Adrenal gland (tissue), 19 donors: ENCODE measurements at places on chromosomes 5 and 9.

DNA sequence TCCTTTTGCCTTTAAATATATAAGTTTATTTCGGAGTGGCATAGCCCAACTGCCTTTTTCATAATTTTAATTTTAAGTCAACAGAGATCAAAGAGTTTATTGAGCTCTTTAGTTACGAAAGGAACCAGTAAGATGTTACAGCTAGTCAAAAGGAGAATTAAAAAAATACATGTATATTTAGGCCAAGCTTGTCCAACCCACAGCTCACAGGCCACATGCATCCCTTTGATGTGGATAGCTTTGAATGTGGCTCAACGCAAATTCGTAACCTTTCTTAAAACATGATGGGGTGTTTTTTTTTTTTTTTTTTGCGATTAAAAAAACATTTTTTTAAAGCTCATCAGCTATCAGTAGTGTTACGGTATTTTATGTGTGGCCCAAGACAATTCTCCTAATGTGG, 50.2 kb upstream of the IL31RA start:
- no peak for DNase-seq

DNA sequence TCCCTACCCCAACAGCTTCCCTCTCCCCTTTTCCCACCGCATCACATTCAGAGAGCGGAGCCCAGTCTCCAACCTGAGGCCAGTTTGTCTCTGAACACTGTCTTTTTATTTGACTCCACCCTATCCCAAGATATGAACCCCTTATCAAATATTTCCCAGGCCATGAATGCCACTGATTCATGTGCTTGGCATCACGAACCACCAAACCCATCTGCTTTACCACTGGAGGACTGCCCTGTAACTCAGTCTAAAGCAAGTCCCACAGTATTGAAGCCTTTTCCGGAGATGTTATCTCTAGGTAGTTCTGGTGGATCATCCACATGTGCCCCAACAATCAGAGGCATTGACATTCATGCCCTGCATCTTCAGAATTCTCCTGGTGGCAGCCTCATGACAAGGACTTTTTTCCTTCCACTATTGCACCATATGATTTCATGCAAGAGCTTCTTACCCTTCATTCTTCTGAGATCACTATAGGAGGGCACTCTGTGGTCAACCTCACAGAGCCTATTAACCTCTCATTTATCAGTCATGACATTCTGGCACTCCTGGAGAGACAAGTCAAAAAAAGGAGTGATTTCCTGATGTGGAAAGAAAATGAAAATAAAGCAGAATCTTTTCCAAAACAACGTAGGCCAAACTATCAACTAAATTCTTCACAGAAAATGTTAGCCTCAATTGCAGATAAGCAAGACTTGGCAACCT, 12.3 kb upstream of the SPATA31D4 start:
- DNase-seq, result no peak

DNA sequence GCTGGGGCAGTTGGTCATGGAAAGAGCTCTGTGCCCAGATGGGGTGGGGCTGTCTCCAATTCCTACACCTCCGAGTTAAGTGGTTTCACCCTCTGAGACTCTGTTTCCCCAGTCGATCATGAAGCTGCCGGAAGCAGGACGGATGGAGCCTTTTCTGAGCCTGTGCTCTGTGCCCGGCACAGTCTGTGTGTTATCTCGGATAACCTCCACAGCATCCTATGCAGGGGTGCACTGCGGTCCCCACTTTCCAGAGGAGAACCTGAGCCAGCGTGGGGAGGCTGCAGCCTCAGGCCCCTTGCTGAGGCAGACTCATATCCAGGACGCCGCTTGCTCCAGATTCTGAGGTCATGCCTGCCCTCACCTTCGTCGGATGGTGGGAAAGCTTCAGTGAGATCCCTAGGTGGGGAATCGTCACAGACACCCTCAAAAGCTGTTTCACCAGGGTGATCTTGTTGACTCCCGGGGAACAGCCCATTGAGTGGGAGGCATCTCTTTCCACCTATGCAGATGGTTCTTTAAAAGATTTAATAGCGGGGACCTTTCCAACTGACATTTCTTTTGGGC, 6.9 kb upstream of the COL5A1 start:
- DNase-seq, result no peak

- peak; percentile 86 for DNase-seq
Measured at GRCh38 chr9:89808756-89809181, 204.0 kb downstream of the GADD45G start.

DNA sequence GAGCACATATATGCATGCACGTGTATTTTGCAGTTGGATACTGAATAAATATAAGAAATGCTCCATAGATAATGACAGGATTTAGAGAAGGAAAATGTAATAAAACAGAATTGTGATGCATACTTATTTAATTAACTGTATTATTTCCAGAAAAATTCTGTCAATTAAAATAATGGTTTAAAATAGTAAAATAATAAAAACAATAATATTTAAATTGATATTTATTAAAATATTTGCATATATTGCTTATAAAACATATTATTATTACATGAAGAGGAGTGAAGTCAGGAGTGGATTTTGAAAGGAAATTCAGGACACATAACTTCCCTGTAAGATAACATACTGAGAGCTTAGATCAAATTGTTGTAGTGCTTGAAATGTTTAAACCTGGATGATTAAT, 21.4 kb upstream of the EDIL3 start:
- DNase-seq, result no peak

DNA sequence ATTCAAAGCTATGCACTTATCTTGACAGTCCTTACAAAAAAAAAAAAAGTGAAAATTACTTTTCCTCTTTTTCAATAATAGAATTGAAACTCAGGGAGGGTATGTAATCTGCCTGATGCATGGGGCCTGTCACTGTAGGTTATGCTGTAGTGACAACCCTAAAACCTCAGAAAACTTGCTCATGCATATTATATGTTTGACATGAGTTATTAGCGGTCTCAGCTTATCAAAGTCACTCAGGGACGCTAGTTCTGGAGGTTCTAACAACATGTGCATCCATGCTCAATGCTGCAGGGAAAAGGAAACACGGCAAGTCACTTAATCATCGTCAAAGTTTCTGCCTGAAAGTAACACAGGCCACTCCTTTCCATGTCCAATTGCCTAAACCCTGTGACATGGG, 78.4 kb upstream of the TMEM252 start:
- no peak for DNase-seq

DNA sequence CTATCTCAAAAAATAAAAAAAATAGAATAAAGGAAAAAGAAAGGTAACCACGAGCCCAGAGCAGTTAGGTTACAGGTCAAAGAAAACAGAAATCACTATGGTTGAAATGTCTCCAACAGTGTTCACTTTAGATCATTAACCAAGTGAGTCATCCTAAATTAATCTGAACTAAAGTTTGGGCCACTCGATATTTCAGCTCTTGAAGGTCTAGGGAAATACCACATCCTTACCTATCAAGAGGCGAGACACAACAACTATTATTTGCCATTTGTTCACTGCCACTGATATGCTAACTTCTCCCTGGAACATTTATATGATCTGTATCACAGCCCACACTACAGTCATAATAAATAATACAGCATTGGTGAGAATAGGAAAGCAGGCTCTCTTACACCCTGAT, 111.3 kb upstream of the NR5A1 start:
- DNase-seq, result no peak

DNA sequence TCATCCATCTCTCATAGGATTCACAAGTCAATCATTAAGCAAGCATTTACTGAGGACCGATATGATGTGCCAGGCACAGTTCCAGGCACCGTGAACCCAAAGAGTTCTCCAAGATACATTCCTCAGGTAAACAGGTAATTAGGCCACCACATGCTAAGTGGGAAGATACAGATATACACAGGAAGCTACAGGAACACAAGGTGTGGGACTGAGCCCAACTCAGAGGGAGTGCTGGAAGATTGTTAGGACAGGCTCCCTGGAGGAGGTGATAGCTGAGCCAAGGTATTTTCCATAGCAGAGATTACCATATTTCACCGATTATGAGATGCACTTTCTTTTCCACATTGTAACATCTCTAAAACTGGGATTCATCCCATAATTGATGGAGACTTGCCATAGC, 31.4 kb upstream of the RAI14 start:
- no peak for DNase-seq

- DNase-seq, result peak; percentile 93
Measured at GRCh38 chr9:128192601-128193371, 1.4 kb upstream of the CIZ1 start.

DNA sequence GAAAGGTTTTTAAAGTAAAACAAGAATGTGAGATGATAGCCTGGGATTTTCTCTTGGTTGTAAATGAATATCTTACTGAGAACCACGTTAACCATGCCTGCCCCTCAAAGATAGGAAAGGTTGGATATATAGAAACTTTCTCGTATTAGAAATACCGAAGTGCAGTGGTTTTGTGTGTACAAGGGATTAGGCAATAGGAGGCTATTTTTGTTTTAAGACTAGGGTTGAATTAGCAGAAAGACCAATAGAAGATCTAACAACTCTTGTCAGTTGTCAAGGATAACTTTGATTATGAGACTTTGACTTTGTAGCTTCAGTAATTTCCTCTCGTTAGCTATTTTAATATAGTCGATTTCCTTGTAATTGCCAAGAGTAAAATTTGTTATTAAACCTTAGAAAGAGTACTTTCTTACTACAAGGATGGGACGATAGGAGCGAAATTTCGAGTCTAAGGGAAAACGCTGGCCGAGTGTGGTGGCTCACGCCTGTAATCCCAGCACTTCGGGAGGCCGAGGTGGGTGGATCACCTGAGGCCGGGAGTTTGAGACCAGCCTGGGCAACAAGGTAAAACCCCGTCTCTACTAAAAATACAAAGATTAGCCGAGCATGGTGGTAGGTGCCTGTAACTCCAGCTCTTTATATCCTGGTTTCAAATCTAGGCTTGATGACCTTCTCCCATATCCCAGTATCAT, 838 bp downstream of the POLK start:
- no peak for DNase-seq

- no peak for DNase-seq
Measured at GRCh38 chr5:176188506-176189193, 49.6 kb upstream of the SIMC1 start.

GRCh38 chr5:173675287-173675996, 59.0 kb upstream of the BOD1 start:
- peak; percentile 74 for DNase-seq

- no peak for DNase-seq
Measured at GRCh38 chr5:143877196-143877595, 65.2 kb downstream of the HMHB1 start.

DNA sequence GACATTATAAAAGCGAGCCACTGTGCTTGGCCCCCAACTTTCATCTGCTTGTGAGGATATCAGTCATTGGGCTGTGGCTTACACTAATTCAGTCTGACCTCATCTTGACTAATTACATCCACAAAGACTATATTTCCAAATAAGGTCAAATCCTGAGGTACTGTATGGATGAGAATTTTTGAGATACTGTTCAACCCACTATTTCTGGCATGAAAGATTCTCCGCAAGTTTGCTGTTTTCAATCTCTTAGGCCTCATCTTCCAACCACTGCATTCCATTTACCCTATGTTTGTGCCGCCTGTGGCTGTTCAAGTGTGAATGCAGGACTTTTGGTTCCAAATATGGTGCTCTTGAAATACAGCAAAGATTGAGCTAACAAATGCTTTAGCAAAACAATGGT, 400.9 kb upstream of the SGCD start:
- DNase-seq, result no peak

GRCh38 chr5:80941496-80941895, 18.7 kb upstream of the RASGRF2 start:
- DNase-seq, result no peak

- no peak for DNase-seq
Measured at GRCh38 chr5:173720286-173720952, 104.0 kb upstream of the BOD1 start.

DNA sequence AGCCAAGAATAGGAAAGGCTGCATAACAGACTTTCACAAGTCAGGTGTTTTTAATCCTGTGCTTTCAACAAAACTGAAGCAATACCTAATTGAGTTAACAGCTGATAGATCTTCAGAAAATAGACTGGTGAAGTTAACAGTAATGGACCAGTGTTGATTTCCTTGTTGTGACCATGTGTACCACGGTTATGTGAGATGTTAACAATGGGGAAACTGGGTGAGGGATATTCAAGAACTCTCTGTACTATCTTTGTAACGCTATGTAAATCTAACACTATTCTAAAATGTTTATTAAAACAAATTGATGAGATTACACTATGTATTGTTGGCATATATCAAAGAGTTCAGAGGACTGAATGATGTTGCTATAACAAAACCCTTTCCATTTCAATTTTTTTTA, 36.9 kb downstream of the MACROH2A1 start:
- no peak for DNase-seq

DNA sequence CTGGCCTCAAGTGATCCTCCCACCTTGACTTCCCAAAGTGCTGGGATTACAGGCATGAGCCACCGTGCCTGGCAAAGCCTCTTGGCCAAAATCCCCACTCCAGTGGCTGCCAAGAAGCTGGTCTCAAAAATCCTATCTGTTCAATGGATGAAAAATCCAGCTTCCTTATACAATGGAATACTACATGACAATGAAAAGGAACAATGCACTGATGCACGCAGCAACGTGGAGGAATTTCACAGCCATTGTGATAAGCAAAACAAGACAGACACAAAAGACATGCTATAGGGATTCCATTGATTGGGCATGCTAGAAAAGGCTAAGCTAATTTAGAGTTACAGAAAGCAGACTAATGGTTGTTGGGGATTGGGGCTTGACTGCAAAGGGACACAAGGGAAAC, 13.1 kb upstream of the SFXN1 start:
- no peak for DNase-seq

DNA sequence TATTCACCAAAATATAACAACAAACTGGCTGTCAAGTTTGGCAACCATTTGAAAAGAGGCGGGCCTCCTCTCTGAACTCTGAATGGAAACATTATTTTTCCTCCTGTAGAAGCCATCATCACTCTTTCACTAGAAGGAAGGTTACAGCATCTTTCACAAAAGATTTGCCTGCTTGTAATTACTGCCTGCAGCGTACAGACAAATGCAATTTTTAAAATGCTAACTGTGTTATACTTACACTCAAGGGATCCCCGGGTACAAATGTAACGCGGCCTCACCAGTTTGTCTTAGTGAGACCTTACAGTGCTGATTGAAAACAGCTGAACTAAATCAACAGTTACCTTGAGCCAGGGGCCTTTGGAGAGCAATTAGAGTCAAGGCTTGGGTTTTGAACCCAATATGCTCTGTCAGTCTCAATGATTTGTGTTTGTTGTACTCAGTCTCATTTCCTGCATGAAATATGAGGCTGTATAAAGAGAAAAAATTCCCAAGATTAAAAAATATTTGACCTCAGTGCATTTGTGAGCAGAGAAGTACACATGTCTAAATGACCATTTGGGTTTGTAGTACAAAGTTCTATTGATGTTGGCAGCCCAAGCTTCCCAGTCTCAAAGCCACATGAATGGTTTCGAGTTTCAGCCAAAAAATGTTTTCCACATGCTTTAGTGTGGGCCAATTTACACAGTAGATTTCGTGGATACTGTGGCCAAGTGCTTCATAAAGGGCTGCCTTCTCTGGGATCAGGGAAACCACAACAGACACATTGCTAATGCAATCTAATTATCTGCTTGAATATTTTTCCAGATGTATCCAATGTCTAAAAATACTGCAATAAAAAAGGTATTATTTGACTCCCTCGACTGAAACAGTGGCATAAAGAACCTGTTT, 500.0 kb downstream of the SPATA31D1 start:
- peak; percentile 6 for DNase-seq

GRCh38 chr5:167899490-167900070, 391.9 kb upstream of the WWC1 start:
- no peak for DNase-seq
